ENCODE measurements at places on chromosomes 5 and 9. TPM values are rescaled to one million over a fixed set of nuclear protein-coding genes. Genes with fewer than 3 reads are reported as not detected.

DNA sequence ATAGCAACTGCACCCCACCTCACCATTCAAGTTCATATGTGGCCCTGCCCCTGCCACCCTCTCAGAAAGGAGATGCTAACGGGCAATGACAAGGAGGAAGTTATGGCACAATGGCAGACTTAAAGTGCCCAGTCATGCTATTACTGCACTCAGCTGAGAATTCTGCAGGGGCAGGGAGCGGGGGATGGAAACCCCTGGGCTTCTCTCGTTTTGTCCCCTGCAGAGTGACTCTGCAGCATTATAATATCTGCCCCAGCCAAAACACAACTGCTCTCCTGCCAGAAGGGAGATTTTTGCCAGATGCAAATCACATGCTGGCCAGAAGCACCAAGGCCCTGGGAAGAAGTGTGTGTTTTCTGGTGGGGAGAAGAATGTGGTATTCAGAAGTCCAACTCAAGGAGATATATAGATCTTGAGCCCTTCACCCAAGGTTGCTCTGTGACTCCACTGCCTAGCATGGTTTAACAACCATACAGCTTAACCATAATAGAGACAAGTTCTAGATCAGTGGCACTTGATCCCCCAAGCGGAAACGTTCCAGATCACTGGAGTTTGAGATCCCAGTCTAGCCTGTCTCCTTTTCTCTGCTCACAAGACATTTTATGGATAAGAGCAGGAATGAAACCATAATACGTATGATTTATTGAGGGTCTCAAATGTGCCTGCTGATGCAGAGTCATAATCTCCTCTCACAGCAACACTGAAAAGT is 207.0 kb upstream of the MAP3K1 start:
- peaks cover 13% of the 10 kb centered on the region for H3K4me1 ChIP-seq
- no peaks in the 10 kb centered on the region for H3K36me3 ChIP-seq
- DNase-seq = no peak
- H3K27me3 ChIP-seq = no peaks in the 10 kb centered on the region
- peak overlapping the region; percentile 76 for H3K27ac ChIP-seq

- no peaks in the 10 kb centered on the region for H3K27me3 ChIP-seq
- no peak for DNase-seq
- H3K4me1 ChIP-seq = no peaks in the 10 kb centered on the region
- no peaks in the 10 kb centered on the region for H3K36me3 ChIP-seq
Observed at GRCh38 chr9:129231022-129231739, 53.1 kb upstream of the IER5L start.

DNA sequence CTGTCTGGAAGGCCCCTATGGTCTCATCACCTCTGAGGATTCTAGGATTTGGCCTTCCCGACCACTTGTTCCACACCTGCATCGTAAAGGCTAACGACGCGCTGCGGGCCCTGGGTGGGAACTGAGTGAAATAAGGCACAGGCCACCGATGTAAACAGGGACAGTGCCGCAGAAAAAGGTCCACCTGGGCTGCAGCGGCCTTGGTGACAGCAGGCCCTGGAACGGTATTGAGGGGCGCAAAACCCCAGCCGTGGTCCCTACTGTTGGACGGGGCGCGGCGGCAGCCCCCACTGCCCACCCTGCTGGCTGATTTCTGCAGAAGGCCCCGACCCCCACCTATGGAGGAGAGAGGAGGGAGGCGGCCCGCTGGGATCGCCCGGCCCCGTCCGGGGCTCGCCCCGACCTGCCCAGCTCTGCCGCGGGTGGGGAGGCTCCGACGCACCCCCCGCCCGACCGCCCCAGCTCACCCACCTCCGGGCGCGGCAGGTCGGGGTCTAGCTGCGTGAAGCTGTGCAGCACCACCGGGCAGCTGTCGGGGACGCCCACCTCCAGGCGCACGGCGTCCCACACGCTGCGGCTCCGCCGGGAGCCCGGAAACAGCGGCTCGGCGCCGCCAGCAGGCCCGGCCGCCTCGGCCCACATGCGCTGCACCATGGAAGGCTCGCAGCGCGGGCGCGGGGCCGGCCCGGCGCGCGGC is 391 bp downstream of the RALGDS start:
- peaks cover 92% of the 10 kb centered on the region for H3K4me1 ChIP-seq
- no peaks in the 10 kb centered on the region for H3K27me3 ChIP-seq
- no peak for DNase-seq
- H3K27ac ChIP-seq = peak overlapping the region; percentile 96
- peaks cover 7% of the 10 kb centered on the region for H3K36me3 ChIP-seq

The PFN3 gene
- not detected for total RNA-seq

DNA sequence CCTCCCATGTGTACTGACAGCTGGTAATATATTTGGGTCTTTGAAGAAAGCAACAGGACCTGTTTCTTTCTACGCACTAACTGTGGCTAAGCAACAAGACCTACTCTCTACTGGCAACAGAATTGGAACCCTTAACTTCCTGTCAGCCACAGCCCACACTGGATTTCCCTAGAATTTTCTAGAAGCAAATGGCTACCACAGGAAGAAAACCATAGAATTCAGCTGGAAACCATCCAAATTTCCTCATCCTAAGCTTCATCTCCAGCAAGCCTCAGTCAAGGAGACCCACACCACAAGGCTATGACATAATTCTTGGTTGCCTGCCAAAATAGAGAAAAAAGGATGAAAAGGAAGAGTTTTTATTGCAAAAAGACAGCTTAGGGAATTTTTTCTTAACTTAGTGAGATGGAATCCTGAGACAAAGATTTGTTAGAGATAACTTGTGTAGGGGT is 171.8 kb upstream of the TNC start:
- no peaks in the 10 kb centered on the region for H3K4me1 ChIP-seq
- H3K4me3 ChIP-seq = no peak overlapping the region
- no peak overlapping the region for H3K27ac ChIP-seq
- DNase-seq = no peak
- H3K36me3 ChIP-seq = no peaks in the 10 kb centered on the region
- H3K27me3 ChIP-seq = no peaks in the 10 kb centered on the region

The SLC25A2 gene
- 0.95 TPM for total RNA-seq

- no peak for DNase-seq
- no peaks in the 10 kb centered on the region for H3K4me1 ChIP-seq
- H3K27me3 ChIP-seq = no peaks in the 10 kb centered on the region
- H3K27ac ChIP-seq = no peak overlapping the region
Observed at GRCh38 chr5:159303286-159303685, 27.0 kb downstream of the IL12B start.

The UGT3A2 gene
- not detected for total RNA-seq

The OSMR gene
- total RNA-seq = 40.2 TPM

DNA sequence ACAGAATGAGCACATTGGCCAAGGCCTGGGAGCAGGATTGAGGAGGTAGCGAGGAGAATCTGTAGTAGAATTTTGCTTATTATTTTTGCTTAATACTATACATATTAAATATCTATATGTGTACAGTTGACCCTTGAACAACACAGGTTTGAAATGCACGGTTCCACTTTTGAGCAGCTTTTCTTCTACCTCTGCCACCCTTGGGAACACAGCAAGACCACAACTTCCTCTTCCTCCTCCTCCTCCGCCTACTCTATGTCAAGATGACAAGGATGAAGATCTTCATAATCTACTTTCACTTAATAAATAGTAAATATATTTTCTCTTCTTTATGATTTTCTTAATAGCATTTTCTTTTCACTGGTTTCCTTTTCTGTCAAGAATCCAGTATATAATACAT is 541.4 kb downstream of the KCTD16 start:
- DNase-seq = no peak
- H3K27me3 ChIP-seq = no peaks in the 10 kb centered on the region
- no peak overlapping the region for H3K4me3 ChIP-seq
- no peak overlapping the region for H3K27ac ChIP-seq
